ENCODE measurements at places on chromosomes 1 and 21.

DNA sequence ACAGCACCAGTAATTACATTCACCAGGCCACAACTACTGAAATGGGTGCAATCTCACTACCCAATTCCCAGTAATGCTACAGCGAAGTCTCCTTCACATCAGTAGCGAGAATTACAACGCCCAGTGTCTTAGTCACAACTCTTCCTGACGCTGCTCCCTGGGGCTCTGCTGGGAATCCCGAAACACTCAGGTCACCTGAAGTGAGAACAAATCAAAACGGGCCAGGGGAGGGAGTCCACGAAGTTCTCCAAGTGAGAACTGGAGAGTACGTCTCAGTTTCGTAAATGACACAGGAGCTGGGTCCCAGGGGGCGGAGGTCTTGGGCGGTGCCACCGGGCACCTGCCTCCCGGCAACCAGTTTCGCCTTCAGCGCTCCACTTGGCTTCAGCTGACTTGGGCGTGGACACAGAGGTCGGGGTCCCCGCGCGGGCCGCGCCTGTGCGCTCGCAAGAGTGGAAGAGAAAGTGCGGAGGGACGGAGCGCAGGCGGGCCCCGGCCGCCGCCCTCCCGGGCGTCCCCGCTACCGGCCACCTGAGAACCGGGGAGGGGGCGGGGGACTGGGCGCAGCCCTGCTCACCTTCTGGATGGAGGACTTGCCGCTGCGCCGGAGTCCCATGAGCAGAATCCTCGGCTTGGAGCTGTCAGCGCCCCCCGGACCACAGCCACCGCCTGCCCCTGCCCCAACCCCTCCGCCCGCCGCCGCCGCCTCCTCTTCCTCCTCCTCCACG, 575 bp downstream of the RRAGC start:
- peak; percentile 52 for DNase-seq

- DNase-seq: peak; percentile 85
Observed at GRCh38 chr1:61050541-61051442, 31.6 kb upstream of the NFIA start.

DNA sequence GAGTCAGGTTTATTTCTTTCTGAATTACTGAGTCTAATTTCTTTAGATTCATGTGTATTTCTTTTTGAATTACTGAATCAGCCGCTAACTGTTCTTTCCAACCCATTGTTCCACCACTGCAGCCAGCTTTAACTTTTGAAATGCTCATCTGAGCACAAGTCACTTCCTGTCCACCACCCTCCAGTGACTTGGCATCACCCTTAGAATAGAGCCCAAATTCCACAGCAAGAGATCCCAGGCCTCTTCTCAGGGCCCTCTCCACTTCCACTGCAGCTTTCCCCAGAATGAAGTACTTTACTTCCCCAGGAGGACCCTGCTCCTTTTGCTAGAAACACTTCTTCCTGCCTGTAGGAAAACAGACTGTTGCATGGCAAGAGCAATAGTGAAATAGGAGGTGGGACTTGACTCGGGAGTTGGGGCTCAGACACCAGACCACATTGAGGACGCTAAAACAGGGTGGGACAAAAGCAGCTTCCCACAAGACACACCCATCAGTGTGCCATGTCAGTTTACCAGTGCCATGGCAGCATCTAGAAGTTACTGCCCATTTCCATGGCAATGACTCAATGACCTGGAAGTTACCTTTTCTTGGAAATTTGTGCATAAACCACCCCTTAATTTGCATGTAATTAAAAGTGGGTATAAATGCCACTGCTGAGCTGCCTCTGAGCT, 56.5 kb upstream of the ADAR start:
- DNase-seq: no peak

- DNase-seq: no peak
Observed at GRCh38 chr1:12204140-12204539, 25.7 kb upstream of the VPS13D start.

DNA sequence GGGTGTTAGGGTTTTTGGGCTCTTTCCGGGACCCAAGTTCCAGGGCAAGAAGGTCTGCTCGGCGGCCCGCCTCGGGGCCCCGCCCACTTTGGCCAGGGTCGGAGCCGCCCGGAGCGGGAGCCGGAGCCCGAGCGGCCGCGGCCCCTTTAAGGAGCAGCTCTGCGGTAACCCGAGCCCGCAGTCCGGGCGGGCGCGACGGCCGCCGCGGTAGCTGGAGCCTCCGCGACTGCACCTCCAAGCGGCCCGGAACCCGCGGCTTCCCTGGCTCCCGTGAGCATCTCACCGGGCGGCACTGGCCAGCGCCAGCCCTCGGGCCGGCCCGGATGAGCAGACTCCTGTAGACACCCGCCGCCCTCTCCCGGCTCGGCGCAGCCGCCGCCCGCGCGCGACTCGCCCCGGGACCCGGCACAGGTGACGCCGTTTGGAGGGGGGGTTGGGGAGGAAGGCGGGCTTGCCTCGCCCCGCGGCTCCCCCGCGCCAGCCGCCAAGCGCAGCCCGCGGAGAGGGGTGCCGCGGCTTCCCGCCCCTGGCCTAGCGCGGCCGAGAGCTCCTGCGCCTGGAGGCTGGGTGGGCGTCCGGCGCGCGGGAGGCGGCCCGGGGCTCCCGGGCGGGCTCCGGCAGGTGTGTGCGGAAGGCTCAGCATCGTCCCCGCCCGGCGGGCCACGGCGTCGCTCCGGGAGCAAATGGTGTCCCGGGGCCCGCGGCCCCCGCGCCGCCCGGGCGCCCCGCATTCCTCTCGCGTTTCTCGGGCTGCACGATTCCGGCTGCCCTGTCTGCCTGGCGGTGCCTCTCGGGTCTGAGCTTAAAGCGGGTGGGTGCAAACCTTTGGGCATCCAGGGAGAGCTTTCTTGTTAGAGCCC, at the start of gene TLCD4:
TLCD4 (plus strand) TSS at position 149 of the 860 bp plus-strand sequence. CDS start 26,547 bp downstream, outside the sequence.
- peak; percentile 80 for DNase-seq

- no peak for DNase-seq
Observed at GRCh38 chr1:59027177-59027576, 243.3 kb upstream of the JUN start.

DNA sequence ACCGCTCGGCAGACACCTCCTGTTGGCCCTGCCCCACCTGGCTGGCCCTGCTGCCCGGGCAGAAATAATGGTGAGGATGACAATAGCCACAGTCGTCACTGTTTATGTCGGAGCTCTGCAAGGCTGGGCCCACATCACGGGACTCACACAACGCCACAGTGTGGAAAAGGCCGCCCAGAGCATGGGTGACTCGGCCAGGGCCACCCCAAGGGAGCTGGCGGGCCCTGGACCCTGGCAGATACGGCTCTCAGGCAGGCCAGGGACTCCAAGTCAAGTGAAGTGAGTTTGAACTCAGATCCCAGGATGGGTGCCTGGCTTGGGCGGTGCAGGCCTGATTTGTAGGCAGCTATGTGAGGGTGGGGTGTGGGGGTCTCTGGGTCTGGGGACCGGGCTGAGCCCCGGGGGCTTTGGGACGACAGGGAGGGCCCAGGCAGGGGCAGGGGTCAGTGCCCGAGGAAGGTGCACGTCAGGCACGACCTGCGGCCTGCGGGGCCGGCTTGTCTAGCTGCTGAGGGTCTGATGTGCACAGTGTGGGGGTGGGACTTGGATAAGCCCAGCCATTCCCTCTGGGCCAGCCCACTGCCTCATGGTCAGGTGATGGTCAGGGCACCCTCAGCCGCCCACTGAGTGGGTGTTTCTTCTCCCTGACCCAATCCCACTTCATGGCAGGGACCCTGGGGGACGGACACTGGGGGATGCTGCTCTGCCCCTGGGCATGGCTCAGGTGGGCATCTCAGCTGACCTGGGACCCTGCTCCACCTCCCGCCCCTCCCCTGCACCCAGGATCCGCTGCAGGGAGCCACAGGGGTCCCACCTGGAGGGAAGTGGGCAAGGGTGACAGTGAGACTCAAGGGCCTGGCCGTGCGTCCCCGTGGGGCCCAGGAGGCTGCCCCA, 1.0 kb downstream of the RNF223 start:
- DNase-seq: no peak

DNA sequence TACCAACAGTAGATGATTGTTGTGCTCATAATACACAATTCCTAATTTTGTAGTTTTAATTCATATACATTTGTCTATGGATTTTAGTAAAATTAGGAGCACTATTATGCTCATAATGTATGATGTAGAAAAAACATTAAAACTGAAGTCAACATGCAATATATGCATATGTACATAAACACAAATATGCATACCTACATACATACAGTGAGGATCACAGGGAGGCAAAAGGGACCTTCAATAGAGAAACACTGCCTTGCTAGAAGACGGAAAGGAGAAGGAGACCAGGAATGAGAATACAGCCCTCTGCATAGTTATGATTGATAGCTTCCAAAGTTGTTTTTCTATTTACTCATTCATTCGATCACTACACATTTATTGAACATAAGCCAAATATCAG, 606.5 kb downstream of the LMO4 start:
- DNase-seq: no peak

GRCh38 chr1:30508611-30509010, 214.8 kb downstream of the MATN1 start:
- DNase-seq: no peak

GRCh38 chr1:99551812-99552614, 93.9 kb upstream of the PALMD start:
- no peak for DNase-seq

DNA sequence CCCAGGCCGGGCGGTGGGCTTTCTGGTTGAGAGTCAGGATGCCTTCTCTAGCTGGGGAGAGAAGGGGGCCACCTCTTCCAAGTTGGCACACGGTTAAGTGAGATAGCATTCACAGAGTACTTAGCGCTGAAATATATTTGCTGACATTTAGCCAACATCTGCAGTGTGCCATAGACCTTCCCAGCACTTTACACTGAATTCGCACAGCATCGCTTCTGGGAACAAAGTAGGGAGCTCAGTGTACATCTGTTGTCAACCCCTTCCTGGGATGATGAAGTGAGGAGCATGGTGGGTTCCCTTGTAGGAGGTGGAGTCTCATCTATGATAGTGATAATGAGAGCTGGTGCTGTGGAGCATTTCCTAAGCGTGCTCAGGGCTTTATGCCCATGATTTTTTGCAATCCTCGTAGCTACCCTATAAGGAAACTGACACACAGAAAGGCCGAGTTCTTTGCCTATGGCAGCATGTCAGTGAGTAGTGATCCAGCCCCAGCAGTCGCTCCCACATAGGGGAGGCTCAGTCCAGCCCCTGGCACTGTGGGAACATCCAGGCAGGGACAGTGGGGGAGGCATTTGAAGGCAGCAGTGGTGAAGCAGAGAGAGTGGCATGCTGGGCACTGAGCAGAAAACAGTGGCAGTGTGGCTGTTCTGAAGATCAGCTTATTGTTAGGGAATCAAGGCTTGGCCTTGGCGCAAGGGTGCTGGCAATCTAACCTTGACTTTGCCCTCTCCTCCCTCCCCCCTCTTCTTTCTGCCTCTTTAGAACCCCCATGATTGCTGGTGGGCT, 176.2 kb downstream of the PGBD5 start:
- no peak for DNase-seq

DNA sequence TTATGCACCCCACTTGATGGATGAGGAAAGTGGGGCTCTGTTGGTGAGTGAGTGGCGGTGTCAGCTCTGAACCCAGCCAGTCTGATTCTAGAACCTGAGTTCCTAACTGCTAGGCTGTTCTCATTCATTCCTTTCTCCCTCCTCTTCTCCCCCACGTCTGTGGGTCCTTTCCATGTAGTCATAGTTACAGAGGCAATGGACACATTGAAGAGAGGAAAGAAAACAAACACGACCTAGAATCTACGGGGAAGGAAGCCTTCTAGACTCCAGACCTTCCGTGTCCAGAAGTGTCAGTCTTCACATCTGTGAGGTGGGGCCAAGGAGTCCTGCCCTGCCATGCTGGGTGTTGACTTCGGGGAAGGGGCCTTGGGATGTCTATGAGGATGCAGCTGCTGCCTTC, 115.8 kb upstream of the WNT4 start:
- no peak for DNase-seq

GRCh38 chr1:236000781-236001180, 64.1 kb downstream of the NID1 start:
- DNase-seq: no peak
